CD4-positive, alpha-beta T cell treated with Interleukin-4 for 4 hours (primary cell): ENCODE measurements at places on chromosomes 3 and 15.

DNA sequence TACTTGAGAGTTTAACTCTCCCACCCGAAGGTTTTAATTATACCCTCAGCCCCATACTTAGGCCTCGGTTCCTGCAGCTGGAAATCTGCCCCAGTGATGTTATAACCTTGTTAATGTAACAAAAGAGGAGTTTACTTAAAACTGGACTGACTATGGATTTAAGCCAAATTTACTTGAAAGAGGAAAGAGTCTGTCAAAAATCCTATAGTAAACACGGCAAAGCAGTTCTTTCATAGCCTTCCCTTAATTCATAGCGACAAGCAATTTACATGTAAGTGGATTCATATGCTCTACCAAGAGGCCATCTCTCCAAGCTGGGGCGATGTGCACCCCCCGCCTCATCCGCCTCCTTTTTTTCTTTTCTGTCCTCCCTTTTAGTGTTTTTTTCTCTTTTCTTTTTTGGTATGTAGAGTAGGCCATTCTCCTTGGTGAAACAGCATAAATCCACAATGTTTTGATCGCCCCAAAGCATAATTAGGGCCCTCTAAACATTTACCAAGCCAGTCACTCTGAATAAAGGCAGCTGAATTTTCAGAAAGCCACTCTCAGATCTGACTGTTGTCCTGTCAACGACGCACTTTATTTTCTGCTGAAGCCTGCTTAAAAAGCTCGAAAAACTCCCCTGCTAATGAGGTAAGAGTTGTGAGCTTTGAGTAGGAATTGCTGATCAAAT, 373.1 kb upstream of the WNT5A start:
- DNase-seq, result no peak

- DNase-seq, result peak; percentile 50
Measured at GRCh38 chr3:141275032-141275422, 43.4 kb downstream of the PXYLP1 start.

- DNase-seq, result no peak
Measured at GRCh38 chr15:93497291-93497690, 408.3 kb upstream of the RGMA start.

DNA sequence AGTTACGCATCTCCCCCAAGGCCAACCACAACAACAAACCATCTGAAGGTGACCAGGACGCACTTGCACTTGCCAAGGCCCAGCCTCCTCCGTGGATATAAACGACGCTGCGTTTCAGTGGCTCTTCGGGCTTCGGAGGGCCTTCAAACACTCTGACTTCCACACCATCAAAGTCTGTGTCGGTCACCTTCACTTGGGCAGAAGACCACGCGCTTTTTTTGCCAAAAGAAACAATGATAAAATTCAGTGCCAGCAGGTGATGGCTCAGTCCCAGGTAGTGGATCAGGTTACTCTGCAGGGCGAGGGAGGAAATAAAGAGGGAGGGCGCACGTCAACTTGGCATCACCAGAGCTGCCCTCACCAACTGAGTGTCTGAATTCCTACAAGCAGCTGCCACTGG, 63.0 kb downstream of the NCEH1 start:
- DNase-seq, result no peak

GRCh38 chr3:35295906-35296305, 343.4 kb upstream of the ARPP21 start:
- no peak for DNase-seq

DNA sequence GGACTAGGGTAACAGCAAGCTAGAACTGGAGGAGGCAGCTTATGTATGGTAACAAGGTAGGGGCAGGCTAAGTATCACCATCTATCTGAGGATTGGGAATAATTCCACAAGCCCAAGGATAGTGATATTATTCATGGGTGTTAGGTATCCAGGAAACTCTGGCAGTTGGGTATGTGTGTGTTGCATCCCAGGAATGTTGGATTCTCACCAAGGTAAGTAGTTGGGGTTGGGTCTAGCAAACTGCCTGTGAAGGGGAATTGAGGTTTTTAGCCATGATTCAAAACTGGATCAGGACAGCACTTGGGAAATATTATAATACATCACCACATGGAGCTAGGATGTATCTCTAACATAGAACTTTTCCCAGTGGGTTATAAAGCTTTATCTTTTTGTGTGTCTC, 626.4 kb upstream of the GOLIM4 start:
- DNase-seq, result no peak

GRCh38 chr3:29906906-29907305, 626.0 kb downstream of the RBMS3 start:
- no peak for DNase-seq

DNA sequence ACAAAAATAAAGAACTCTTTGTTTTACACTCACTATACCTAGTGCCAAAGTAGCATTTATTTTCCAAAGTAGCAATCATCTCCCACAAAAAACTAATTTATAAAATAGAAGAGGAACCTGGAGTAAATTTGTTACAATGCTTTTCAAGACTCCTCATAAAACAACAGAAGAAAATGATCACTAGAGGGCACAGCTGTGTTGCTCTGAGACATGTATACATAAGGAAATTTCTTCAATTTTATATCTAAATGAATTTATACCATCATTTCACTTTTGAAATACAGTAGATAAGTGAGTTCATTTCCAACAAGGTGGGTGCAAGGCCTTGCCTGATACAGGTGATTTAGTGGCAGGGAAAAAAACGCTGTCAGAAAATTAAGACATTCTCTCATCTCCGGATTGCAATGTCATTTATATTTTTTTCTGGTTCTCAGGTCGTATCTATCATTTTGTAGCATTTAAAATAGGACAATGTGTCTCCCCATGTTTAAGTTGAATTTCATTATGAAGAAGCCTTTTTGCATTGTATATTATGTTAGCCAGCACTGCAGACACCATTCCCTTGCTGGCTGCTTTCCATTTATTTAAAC, 25.3 kb upstream of the ARHGEF26 start:
- DNase-seq, result no peak

DNA sequence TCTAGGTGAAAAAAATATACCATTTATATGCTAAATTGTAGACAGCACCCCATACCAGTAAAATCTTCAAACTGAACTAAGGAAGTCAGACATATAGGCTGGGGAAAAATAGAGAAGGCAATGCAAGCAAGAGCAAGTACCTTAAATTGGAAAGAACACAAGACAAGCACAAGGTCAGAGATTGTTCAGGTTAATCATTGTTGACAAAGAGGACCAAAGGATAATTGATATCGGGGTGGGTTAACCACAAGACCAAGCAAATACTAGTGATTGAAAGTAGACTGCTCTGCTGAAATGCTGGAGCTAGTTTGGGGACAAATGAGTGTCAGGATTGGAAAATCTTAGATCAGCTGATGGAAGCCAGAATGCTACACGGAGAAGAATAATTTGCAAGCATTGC, 499.8 kb downstream of the ROBO2 start:
- DNase-seq, result no peak

DNA sequence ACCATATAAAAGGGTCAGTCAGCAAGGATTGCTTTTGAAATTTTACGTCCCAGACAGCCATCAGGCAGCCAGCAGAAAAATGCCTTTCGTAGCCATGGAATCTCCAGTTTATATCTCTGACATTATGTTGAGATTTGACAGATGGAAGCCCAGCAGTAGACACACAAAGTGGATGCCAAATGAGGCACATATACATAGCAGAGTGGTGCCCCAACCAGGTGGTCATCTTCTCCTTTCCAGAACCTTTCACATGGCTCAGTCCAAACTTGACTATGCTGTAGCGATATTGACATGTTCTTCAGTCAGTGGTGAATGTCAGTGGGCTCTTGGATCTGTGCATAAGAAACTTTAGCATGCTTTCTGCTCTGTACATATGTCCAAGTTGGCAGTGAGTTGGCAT, 123.3 kb upstream of the GBE1 start:
- DNase-seq, result no peak

- DNase-seq, result no peak
Measured at GRCh38 chr3:48034000-48034516, 17.8 kb upstream of the MAP4 start.

- no peak for DNase-seq
Measured at GRCh38 chr3:132554437-132554836, 42.6 kb upstream of the ACKR4 start.

DNA sequence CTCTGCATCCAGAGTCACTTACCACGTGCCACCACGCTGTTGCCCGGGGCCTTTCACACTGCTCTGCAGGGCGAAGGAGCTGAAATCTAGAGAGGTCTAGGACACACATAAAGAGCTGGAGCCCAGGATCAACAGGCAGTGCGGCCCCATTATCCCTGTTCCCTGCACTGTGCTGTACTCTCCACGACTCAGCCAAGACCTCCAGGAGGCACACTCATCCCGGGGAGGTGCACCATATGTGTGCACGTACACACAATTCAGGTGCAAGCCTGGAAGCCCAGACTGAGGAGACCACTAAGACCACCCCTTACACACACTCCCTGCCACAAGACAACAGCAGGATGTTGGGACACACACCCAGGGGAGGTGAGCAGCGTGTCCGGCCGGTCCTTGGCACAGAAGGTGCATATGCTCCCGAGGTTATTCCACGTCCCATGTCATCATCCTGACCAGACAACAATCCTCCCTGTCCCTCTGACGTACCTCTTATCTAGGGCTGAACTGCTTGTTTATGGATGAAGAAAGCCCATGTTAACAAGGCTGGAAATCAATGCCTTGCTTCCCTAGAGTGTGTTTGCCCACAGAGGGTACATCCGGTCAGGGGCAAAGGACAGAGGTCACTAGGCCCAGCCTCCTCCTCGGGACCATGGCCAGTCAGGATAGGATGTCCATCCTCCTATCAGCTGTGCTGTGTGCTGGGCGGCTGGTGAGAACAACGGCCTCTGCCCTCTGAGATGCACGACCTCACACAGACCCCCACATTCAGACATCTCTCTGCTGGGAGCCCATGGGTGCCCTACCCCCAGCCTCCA, 16.1 kb downstream of the KLF15 start:
- no peak for DNase-seq

DNA sequence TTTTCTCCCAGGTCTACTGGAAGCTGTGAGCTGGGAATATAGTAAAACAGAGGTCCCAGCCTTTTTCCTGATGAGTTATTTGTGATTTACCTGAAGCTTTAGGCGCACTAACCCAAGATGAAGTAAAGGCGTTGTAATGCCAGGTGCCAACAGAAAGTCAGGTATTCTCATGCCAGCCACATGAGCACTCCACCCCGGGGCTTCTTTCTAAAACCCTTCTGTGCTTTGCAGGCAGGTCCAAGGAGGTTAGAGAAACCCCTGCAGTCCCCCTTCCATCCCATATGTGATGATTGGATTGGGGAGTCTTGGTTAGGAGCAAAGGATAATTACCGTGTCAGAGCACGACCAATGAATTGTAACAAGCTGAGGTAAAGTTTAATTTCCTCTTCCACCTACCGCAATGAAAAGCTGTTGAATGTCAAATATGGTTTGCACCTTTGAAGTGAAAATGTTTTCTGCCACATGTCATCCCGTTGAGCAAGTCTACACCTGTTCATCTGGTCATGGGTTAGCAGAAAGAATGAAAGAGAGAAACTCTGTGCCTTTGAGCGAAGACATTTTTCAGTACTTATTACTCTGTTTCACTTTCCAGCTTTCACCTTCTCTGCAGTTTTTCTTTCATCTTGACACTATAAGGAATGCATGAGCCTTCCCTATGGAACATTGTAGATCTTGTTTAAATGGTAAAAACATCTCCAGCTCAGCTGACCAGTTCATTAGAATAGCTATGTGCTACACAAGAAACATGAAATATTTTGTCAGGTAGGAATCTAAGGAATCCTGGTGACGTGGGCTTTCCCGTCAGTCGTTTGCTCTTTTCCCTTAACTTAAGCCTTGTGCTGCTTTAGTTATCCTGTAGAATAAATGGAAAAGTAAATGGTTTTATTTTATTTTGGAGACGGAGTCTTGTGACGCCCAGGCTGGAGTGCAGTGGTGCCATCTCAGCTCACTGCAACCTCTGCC, 204.6 kb upstream of the IL12A start:
- DNase-seq, result no peak

DNA sequence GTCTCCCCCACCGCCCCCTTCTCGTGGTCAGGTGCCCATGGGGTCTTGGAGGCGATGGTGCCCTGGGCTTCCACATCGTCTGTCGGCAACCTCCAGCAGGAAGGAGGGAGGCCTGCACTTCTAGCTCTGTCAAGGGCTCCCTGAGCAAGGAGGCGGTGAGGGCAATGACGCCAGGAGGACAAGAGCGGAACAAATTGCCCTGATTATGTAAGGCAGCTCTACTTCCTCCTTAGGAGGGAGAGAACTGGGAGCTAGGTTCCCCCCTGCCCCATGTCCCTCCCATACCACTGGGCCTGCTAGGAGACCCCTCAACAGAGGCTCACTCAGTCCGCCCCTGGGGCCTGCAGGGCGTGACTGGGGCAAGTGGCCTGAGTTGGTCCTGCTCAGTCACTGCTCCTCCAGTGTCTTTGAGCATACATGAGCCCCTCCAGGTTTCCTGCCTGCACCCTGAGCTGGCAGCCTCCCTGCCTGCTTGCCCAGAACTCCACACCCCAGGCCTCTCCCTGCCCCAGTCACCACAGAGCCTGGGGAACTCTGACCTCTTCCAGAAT, 56.1 kb downstream of the CACNA2D2 start:
- no peak for DNase-seq
